NCI-H1105 treated with DMSO at 0.1 percent for 48 hours (cell line): ENCODE measurements at places on chromosomes 2 and 18.

DNA sequence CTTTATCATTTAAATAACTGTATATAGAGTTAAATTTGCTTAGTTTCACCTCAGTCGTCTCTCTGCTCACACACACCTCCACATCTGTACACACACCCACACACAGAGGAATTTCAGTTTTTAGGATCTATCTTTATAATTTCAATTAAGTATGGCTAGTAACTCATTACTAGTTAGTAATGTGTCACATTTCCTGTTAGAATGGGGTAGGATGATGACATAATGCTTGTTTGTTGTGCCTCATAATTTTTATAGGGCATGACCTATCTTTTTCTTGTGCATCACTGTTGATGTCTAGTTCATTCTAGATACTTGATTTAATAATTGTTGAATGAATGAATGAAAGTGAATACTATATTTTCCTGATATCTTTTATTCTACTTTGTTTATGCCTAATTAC lies 108.6 kb downstream of the AGPS start:
- DNase-seq, result no peak

DNA sequence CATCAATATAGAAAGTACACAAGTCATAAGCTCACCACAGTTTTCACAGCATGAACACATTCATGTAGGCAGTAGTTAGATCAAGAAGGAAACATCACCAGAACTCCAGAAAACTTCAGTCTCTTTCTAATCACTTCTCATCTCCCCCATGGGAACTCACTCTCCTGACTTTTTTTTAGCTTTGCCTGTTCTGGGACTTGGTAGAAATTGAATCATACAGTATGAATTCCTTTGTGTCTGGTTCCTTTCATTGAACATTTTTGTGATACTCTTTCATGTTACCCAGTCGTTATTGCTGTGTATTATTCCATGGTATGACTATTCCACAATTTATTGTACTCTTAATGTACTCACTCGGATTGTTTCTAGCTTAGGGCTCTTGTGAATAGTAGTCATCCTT lies 160.2 kb downstream of the TAF4B start:
- DNase-seq, result no peak

GRCh38 chr18:35512761-35513160 lies 15.0 kb upstream of the INO80C start:
- DNase-seq, result no peak

- DNase-seq, result no peak
These were observed 28.8 kb upstream of the KCMF1 start for GRCh38 chr2:84942166-84942565.

DNA sequence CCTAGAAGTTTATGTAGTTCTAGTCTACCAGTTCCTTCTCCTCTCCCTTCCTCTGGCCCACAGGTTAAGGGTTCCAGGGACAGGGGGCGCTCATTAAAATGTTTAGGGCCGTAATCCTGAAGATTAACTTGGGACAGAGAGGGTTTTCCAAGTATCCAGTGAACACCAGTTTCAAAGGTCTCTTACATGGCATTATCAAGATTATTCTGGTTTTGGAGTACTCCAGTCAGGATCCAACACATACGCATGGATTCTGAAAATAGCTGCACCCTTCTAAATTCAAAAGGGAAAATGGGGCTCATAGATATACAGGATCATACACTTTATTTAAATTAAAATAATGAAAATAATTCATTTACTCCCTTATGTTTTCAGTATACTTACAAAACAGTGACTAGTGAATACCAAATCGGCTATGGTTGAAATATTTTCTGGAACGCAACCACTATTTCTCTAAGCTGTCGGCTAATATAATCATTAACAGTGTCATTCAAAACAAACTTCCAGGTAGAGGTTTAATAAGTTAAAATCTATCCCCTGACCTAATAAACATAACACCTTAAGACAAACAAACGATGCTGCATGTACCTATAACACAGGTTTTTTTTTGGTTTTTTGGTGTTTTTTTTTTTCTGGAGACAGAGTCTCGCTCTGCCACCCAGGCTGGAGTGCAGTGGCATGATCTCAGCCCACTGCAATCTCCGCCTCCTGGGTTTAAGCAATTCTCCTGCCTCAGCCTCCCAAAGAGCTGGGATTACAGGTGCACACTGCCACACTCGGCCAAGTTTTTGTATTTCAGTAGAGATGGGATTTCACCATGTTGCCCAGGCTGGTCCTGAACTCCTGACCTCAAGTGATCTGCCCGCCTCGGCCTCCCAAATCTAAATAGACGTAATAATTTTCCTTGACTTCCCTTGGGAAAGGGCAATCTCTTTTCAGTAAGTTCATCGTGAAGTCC lies 44.7 kb downstream of the MGAT4A start:
- DNase-seq, result no peak

DNA sequence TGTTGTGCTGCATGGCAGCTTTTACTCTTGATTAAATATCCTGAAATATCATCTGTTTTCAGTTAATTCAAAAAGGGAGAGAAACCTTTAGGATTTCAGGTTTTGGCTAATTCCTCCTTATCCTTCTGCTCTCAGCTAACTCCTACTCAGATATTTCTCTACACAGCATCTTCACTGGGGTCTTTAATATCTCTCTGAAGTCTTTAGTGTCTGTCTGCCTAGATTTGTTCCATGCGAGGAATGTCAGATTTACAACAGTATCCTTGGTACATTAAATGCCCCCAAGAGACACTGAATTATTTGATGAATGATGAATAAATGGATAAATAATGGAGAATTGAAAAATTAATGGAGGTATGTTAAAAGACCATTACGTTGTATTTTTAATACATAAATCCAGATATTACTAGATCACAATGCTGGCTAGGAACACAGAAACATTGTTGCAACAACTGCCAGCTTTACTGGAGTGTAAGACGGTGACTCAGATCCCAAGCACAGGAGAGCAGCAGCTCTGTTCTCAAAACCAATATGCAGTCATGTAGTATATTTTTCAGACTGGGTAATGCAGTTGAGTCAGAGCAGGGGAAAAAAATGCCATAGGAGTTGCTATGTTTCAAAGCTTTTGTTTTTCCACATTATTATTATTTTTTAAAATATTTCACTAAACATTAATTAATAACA lies 388.0 kb upstream of the SYT4 start:
- no peak for DNase-seq

DNA sequence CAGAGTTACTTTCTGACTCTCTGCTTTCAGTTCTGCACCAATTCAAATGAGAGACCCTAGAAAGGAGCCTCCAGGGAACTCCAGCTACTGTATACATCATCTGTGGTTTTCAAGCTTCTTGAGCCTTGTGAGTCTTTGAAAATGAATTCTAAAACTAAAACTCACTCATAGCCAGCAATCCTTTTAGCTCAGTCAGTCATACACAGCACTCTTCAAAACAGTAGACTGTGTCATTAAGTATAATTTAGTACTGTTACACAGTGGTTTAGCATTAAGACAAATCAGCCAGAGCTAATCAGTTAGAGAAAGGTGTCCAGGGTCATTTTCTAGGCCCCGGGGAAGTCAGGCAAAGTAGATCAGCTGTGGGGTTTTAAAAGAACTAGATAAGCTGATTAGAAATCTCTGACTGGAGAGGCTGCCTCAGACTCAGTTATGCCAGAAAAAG lies 322.1 kb upstream of the THUMPD2 start:
- no peak for DNase-seq

GRCh38 chr2:20543469-20544152 lies 96.7 kb downstream of the RHOB start:
- no peak for DNase-seq

DNA sequence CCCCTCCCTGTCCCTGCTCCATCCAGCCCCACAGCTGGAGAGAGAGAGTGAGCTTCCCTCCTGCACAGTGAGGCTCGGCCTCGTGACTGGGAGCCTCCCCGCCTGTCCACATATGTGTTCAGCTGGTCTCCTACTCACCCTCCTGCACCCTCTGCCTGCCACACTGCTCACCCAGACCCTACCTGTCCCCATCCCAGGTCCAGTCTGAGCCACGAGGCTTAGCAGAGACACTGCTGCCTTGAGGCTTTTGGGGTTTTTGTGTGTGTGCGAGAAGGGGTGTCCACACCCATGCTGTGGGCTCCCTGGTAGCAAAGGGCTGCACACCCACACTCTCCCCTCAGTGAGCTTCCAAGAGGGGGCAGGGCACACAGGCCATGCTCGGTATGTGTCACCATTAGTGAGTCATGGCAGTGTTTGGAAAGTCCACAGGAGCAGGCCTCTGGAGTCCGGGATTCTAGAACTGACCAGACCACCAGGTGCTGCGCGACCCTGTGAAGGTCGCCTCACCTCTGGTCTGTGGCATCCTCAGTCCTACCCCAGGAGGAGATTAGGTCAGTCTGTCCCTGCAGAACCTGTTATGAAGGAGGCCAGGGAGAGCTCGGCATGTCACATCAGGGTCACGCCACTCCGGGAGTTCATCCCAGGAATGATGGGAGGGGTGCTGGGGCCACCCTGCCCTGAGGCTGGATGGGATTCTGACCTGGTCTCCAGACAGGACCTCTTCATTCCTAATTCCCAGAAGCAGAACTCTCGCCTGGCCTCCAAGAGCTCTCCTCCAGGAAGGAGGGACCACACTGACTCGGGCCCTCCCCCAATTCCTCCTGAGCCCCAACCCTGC lies 39.9 kb upstream of the SMAD7 start:
- no peak for DNase-seq
